DMS 273 treated with DMSO at 0.1 percent for 48 hours (cell line): ENCODE measurements at places on chromosomes 5 and 9.
A peak's percentile ranks its signal among the peaks of the same experiment; 100 is the strongest.

DNA sequence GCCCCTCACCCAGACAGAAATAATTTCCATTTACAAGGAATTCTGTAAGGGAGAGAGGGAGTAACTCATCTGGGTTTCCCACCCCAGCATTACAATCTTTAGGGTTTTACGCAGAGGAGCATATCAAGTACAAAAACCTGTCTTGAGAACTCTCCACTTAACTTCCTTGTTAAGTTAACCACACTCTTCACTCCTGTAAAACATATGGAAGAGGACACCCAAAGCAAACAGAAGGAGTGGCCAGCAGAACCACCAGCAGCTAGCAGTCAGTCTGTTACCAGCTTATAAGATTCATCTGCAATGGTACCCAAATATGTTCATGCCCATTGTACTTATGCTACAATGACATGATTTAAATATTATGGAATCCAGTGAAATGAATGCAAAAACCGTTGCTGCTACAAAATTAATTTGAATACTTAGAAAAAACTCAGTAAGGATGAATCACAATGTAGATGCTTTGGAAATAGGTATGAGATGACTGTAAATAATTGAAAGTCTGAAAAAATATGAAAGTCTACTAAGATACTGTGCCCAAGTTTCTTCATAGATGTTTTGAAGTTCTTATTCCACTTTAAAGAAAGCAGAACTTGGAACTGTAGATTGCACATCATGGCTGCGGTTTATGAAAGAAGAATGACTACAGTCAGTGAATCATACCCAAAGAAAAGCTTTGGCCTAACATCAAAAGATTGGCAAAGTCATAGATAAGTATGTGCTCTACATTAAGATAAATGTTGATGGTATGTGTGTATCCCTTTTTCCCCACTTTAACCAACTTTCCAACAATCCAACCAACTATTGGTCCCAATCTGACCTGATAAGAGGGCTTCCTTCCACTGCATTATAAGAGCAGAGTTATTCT is 233.6 kb downstream of the ACTL7B start:
- DNase-seq, result no peak

GRCh38 chr9:91818647-91819403 is 131.2 kb downstream of the ROR2 start:
- no peak for DNase-seq

DNA sequence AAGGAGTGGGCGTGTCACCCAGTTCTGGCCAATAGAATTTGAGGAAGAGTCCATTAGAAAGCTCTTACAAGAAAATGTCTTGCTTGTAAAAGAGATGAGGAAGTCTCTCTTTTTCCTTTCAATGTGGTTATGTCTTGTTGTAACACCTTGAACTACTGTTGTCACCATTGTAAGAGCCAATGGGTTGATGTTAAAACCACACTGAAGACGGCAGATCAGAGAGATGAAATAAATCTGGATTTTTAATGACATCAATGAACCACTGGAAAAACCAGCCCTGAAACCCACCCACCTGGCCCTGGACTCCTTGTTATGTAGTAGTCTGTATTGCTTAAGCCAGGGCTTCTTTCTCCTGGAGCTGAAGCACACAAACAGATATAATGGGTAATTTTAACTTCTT is 83.8 kb upstream of the ERCC6L2 start:
- DNase-seq, result no peak

GRCh38 chr9:92685022-92685421 is 15.1 kb upstream of the IPPK start:
- no peak for DNase-seq

GRCh38 chr9:93466416-93467061 is 13.2 kb upstream of the FAM120AOS start:
- no peak for DNase-seq

GRCh38 chr5:55847837-55848236 is 3.3 kb upstream of the IL31RA start:
- DNase-seq, result no peak

GRCh38 chr5:95731571-95732554 is 727 bp downstream of the RHOBTB3 start:
- no peak for DNase-seq

- no peak for DNase-seq
Observed at GRCh38 chr5:66949066-66949465, 247.5 kb downstream of the CD180 start.

- DNase-seq, result peak; percentile 23
Observed at GRCh38 chr5:126777257-126777974, 480 bp downstream of the LMNB1 start.

- DNase-seq, result no peak
Observed at GRCh38 chr5:92674321-92674720, 906.7 kb downstream of the NR2F1-AS1 start.

- DNase-seq, result no peak
Observed at GRCh38 chr5:174717826-174718455, 6.4 kb upstream of the MSX2 start.

GRCh38 chr5:84494453-84494852 is 109.8 kb upstream of the EDIL3 start:
- no peak for DNase-seq

DNA sequence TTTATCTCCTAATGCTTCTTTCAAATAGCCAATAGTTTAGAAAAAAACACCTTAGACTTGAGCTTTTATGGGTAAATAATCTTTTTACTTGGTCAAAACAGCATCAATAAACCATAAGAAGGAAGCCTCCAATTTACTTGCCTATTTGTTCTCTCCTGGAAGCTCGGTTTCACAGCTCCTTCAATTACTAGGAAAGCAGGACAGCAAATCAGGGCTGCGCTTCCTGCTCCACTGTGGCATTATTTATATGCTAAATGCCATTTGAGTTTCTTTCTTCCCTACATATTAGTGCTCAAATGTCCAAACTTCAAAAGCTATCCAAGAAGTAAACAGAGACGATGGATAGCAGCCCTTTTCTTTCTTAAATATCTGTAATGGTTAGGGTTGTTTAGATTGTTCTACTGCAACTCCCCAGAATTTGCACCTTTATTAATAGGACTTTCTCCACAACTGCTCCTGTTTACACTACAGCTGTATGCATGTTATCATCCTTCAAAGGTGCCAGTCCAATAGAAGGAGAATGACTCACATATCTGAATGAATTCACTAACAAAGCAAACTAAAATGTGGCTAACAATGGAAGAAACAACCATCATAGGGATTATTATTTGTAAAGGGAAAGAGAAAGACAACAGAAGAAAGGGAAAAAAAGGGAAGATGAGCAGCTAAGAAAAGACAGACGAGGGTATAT is 58.7 kb downstream of the MED27 start:
- DNase-seq, result no peak
